Activated T-helper 1 cell treated with Interleukin-2 at 50 U/mL for 16 hours (primary cell): ENCODE measurements at places on chromosomes 2 and 18.

DNA sequence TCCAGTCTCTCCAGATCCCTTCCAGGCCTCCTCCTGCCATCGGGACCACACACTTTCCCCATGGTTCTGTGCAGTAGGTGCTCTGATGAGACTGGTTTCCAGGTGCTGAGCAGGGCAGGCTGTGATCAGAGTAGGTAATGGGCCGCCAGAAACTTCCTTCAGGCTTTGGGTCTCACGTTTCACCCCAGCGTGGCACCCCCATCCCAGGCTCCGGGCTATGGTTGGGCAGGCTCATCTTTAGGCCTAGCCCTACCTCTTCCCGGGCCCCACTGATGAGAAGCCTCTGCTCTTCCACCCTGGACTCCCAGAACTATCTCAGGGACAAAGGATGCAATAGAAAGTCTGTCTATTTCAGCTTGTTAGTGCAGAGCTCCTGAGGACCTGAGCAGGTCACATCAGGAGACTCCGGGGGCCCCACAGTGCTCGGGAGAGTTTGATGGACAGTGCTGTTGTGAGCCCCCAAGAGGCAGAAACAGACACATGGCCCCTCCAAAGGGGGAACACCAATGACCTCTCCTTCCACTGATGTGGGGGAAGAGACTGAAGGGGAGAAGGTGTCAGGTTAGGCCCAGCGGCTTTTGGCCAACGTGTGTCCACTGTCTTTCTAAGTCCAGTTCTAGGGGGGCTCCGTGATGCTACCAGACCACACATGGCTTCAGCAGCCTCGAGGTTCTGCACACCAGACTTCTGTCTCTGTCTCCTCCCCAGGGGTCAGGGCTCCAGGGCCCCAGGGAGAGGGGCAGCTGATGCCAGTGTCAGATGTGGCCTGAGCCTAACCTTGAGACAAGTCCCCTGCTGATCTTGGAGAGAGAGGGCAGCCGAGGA, 5.8 kb upstream of the PROM2 start:
- DNase-seq = no peak

DNA sequence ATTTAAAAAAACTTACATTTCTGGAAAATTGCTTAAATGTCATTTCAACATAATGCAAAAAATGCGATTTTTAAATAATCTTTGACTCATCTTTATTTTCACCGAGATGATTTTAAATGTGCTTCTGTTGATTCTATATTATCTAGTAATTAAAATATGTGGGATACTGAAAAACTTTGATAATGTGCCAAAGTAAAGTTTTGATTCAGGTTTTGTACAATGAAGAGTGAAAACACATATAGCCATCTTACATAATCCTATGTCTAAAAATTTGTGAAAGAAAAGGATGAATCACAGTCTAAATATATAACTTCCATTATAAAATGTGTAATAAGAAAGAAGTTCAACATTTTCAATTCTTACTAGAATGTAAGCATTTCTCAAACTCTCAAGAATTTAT, 204.3 kb upstream of the ZC3H15 start:
- DNase-seq = no peak

DNA sequence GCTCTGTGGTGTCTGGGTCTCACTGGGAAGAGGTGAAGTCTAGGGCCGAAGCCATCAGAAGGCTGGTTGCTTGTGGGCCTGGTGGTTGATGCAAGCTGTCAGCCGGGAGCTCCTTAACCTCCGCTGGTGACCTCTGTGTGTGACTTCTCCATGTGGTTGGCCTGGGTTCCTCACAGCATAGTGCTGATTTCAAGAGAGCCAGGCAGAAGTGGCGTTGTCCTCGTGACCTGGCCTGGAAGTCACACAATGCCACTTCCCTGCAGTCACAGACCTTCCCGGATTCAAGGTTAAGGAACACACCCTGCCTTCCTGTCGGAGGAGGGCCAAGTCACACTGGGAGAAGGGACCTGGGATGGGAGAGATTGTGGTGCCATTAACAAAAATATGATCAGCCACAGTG, 303.7 kb upstream of the HS6ST1 start:
- no peak for DNase-seq

DNA sequence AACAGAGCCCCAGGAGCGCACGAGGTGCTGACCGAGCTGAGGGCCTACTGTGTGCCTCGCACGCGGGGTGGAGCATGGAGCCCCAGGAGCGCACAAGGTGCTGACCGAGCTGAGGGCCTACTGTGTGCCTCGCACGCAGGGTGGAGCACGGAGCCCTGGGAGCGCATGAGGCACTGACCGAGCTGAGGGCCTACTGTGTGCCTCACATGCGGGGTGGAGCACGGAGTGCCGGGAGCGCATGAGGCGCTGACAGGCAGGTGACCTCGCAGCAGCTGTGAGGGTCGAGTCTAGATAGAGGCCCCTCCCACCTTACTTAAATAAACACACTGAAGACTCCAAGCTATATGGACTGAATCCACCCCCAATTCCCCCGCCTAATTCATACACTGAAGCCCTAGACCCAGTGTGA, 60.3 kb downstream of the EIPR1 start:
- DNase-seq = no peak

- DNase-seq = no peak
Observed at GRCh38 chr2:130972410-130972809, 120.8 kb downstream of the FAM168B start.

DNA sequence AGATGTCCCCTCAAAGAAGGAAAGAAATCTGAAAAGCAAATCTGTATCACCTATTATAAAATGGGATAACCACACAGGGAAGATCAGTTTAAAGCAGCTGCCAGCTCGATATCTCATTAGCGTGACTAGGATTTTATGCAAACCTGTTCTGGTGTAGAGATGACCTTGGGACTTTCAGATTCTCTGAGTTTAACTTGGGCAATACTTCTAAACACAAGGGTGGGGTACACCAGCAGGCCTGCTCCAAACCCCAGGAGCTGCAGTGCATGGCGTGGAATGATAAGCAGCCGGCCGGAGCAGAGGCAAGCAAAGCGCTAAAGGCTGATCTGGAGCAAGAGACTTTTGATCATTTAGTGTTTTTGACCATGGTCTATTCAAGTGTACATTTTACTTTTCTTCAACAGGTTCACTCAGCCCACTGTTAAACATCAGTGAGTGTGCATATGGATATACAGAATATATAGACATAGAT, 4.7 kb downstream of the SERTAD2 start:
- no peak for DNase-seq

DNA sequence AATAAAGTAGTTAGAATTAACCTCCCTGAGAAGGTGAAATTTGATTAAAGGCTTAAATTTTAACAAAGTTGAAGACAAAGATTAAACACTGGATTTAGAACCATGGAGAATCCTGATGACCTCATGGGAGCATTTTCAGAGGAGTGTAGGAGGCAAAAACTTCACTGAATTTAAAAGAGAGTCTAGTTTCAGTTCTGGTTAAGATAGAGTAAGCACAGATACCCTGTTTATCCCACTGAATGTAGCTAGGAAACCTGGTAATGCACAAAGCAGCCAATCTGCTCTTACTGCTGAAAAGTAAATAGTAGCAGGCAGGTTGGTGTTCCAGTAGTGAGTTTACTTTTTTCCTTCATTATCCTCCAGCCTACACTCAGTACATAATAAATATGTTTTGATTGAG, 654.9 kb upstream of the SYT4 start:
- no peak for DNase-seq

DNA sequence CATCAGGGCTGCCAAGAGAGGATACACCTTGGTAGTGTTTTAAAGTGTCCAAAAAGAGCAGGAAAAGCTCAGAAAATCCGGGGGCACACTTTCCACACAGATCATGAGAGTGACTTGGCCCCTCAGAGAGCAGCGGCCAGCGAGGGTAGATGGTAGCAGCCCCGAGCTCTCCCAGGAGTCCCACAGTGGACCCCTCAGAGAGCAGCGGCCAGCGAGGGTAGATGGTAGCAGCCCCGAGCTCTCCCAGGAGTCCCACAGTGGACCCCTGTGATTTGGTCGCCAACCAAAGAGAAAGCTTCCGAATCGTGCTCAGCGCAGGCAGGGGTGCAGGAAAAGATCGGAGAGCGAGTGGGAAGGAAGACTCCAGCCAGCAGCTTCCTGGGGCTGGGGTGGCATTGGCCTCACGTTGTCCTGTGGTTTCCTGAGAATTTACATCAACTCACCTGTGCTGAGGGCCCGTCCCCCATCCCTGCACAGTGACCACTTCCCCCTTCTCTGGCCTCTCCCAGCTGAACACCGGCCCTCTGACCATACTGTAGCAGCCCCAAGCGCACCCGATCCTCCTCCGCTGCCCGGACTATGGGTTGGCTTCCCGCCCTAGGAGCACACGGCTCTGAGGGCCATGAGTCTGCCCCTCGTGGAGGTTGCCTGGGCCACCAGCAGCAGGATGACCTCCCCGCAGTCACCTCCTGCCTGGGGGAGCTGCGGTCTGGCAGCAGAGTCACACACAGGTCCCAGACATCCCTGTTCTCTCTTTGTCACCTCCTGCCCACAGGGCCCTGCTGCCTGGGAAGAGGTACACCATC, 33.7 kb downstream of the MTERF4 start:
- no peak for DNase-seq

- no peak for DNase-seq
Observed at GRCh38 chr2:101270700-101271259, 18.1 kb downstream of the CNOT11 start.

- no peak for DNase-seq
Observed at GRCh38 chr18:68734308-68734707, 19.4 kb upstream of the TMX3 start.

DNA sequence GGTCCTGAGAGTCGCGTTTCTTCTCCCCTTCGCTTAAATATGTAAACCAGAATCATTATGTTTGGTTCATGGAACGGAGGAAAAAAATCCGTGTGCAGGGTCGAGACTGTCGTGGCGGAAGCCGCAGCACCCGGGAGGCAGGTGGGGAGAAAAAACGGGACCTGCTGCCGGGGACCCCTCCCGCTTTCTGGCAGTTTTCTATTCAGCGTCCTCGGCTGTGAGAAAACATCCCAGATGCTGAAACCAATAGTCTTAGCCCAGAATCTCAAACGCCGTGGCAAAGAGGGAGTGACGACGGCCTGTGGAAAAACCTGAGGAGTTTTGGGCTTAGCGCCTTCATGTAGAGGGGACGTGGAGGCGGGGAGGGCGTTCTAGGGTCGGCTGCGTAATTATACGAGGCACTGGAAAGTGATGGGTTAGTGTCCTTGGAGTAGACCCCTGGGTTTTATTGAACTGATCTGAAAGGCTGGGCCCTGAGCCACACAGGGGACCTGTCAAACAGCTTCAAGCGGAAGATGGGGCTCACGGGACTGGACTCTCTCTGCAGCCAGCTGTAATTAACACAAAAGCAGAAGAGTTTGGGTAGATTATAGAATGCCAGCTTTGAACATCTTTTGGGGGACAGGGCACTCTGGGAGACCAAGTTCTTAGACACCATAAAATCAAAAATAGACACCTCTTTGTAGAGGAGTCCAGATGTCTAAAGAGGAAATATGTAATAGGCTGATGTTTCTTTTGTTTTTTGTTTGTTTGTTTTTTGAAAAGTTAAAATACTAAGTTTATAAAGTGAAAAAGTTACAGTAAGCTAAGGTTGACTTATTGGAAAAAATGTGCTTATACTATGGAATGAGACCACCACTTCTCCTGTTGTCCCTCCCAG, 834 bp upstream of the BUB1 start:
- no peak for DNase-seq

GRCh38 chr2:113281910-113282746, 3.4 kb upstream of the PAX8 start:
- no peak for DNase-seq

DNA sequence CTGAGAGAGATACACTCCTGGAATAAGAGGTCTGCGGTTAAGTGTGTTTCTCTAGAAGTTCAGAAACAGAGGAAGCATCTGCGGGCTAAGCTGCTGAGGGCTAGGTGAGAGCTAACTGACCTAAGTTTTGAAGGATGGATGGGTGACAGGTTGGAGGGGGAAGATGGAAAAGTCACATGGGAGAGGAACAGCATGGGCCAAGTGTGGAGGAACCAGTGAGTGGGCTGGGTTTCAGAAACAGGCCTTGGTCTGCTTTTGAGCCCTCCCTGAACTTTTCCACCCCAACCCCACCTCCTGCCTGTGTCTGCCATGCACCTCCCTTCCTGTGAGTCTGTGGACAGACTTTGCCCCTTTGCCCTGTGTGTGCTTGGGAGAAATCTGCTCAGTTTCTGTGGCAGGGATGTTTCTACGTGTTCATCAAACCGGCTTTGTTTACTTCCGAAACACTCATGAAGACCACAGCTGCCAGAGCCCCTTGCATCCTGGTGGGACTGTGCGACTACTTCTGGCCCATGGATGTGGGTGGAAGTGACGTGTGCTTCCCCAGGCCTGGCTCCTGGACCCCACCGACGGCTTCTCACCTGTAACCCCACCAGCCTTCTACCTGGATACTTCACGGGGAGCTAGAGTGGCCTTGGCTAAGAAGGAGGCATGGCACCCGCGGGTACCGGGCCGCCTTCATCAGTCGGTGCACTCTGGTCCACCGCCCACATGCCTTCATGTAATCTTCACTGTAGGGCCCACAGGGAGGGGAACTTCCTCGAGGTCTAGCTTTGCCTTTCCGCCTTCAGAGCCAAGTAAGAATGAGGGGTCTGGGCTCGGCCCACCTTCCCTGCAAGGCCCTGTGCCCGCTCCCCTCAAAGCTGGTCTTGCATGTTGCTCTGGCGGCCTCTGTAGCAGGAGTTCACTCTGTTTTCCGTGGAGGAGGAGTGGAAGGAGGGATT, 1.4 kb upstream of the HPCAL1 start:
- no peak for DNase-seq

DNA sequence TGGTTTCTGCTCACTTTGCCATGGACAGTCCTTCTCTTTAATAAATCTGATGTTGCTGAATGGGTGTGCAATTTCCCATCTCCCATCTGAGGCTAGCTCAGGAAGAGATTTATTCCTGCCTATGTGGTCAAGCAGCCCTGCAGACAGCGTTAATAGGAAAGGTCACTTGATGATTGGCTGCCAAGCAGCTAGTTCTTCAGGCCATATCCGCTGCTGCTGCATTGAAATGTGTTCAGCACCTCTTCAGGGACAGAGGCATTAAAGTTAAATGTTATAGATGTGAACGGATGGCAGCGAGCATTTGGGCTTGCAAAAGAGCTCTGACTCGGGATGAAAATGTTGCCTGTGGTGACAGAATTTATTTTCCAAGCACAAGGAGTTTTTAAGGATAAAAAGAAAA, 474.2 kb downstream of the PIK3C3 start:
- DNase-seq = no peak

DNA sequence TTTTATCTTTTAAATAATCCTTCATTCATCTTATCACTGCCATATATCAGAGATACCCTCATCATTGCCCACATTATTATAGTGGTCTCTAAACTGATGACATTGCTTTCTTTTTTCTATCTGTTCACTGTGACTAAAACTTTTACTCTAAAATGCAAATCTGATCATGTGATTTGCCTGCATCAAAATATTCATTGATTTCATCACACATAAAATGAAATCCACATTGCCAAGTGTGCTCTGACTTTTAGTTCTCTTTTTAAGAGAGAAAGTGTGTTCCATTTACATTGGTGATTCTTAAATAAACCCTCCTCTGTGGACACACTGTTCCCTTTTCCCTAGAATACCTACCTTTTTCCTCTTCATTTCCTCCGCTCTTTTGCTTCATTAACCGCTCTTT, 7.5 kb downstream of the REL start:
- no peak for DNase-seq
